ENCODE measurements at places on chromosomes 6 and 20.
A peak's percentile ranks its signal among the peaks of the same experiment; 100 is the strongest.

DNA sequence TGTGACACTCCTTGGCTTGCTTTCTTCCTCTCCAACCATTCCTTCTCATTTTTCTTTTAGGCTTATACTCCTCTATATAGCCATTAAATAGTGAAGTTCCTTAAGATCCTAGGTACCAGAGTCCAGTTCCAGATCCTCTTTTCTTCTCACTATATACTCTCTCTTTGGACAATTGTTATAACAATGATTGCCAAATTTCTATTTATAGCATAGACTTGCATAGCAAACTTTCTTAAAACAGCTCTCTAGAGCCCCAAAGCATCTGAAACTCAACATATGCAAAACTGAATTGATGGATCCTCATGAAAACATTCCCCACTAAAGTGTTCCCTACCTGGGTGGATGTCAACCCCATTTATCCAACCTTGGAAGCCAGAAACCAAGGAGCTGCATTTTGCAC lies 13.4 kb downstream of the PHIP start:
- no peak for DNase-seq

- no peak for DNase-seq
These were observed 930.5 kb upstream of the FLRT3 start for GRCh38 chr20:15267935-15268334.

GRCh38 chr6:160088069-160088783 lies 33.4 kb upstream of the SLC22A1 start:
- DNase-seq: peak; percentile 76

GRCh38 chr20:25054995-25055629 lies 2.8 kb downstream of the ACSS1 start:
- no peak for DNase-seq

DNA sequence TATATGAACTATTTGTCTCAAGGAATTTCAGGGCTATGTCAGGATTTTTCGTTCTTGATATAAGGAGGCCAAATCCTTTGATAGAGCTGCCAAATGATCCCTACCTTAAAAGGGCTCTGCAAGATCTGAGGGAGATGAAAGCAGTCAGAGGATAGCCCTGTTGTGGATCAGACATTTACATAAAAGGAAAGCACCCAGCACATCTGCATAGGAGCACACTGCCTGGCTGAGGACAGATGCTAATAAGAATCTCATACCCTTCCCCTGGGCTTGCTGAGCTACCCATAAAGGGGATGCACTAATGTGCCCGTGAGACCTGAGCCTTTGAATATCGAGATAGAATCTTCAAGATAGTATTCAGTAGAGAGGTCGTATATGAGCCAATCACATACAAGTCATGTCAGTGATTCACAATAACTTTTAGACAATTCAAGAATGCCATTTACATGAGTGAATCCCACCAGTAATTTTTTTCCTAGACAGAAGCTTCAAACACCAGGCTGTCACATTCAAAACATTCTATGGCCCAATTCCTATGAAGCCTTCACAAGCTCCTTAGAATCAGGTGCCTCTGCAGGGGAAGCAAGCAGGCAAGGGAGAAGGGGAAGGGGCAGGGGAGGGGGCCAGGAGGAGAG lies 71.1 kb downstream of the STMND1 start:
- DNase-seq: no peak

- no peak for DNase-seq
These were observed 42.2 kb downstream of the C6orf132 start for GRCh38 chr6:42100029-42100901.

- DNase-seq: peak; percentile 67
These were observed 47.5 kb downstream of the DSTN start for GRCh38 chr20:17617212-17617867.

DNA sequence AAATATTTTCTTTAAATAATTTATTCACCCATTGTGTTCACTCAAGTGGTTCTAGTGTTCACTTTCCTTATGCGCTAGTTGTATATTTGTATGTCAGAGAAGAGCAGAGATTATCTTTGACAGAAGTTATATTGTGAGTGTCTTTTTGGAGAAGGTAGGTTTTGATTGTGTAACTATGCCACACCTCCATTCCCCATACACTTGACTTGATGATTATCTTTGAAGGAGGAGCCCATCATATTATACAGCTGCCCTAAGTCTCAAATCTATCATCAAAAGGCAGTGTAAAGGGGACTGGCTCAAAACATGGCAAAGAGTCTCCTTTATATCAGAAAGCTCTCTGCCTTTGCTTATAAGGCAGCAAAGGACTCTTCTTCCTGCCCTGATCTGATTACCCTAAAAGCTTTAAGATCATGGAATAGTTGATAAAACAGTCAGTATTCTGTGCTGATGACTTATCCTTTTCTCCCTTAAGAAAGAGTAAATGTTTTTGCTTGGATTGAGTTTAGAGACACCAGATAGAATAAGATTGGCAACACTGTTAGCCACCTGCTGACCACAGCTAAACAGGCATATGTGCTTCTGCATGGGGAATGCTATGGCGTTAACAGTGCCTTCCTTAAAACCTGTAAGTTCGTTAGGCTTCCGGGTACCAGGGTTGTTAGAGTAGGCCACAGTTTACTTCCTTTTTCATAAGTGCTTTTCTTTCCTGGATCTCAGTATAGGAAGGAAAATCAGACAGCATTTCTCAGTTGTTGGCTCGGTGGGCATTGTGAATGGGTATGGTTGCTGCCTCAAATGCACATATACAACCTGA lies 22.6 kb downstream of the TOP1 start:
- peak; percentile 13 for DNase-seq

- DNase-seq: no peak
These were observed 790.2 kb downstream of the DHX35 start for GRCh38 chr20:39752262-39752876.

DNA sequence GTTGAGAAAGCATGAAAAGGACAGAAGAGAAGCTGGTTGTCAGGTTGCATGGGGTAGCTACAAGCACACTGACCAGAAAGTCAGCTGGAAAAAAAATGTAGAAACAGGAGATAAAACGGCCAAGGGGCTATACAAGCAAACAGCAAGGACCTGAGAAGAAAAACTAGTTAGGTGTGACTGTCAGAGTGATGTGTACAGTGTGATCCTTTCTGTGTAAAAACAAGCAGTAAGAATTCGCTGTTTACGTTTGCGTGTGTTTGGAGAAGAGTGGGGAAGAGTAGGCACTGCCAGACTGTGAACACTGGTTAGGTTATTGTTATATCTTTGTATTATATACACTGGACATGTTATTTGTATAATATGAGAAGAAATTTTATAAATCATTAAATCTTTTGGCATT lies 28.1 kb downstream of the PTPN1 start:
- DNase-seq: no peak

DNA sequence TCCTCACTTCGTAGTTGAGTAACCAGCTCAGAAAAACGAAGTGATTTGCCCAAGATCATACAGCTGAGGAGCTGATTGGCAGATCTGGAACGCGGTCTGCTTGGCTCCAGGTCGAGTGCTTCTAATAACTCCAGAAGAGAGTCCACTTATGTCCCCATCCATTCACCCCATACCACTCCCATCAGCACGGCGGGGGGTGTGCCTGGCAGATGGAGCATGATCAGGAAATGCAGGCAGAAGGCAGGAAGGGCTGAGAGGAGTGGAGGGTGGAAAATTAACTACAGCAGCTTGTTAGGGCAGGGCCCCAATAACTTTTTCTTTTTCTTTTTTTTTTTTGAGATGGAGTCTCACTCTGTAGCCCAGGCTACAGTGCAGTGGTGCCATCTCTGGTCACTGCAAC lies 15.0 kb downstream of the FITM2 start:
- DNase-seq: no peak

- no peak for DNase-seq
These were observed 156.4 kb upstream of the PDE10A start for GRCh38 chr6:165819394-165819793.

DNA sequence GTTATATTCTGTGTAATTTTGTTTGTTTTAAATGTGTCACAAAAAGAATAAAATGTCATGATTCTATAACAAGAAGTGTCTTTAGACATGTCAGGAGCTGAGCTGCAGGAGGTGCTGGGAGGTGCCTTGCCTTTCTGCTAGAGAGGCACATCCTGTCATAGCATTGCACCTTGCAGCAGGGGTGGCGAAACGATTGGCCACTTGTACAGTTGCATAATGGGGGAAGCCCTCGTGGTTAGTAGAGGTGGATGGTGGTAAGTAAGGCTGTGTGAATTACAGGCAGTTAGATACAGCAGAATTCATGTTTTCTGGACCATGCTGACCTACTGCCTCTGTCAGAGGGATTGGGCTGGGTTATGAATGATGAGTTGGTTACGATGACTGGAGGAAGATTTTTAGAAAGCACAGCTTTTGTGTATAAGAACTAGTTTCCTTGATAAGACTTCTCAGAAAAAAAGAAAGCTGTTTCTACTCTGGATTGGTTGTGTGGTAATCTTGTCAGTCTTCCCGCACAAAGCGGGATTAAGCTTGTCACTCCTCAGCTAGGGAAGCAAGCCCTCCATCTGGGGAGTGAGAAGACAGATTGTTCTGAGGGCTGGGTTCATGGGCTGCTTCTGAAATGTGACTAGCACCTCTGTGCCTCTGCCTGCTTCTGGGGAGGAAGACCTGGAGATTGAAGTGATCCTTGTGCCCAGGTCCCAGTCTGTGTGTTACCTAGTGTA lies 74.9 kb downstream of the FOXO3 start:
- DNase-seq: no peak

DNA sequence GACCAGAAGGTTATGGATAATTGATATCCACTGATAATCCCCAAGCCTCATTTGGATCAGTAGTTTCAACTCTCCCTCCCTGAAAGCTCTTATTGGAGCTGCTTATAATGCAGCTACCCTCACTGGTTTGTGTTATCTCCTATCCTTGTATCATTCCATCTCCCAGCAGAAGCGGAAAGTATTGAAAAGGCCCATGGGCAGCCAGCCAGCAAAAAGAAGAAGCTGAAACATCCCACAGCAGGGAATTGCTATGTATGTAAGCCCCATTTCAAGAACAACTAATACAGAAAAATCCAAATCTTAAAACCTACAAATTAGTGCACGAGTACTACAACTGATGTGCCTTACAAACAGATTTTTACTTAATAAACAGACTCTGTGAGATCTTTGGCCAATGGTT lies 269.0 kb upstream of the ECI2 start:
- no peak for DNase-seq

DNA sequence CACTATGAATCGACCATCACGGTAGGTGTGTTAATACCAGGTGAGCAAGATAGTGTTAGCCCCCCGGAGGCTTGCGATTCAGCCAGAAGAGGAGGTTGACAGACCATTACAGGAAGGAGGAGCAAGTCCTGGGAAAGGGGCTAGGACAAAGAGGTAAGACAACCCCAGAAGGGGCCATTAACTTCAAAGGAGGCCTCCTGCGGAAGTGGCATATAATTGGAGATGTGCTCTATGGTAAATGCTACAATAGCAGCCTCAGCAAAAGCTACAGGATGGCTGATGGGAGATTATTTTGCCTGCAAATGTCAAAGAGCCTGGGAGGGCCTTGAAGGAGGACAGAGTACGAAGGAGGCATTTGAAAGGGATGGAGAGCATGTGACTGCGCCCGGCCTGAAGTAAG lies 108.6 kb upstream of the CITED2 start:
- DNase-seq: no peak

GRCh38 chr20:40633123-40633850 lies 55.7 kb downstream of the MAFB start:
- no peak for DNase-seq

- DNase-seq: no peak
These were observed 119.1 kb upstream of the SLC2A12 start for GRCh38 chr6:134171517-134171916.

- no peak for DNase-seq
These were observed 38.4 kb downstream of the CDC5L start for GRCh38 chr6:44425951-44426350.

- DNase-seq: peak; percentile 96
These were observed 9.9 kb downstream of the BCL2L1 start for GRCh38 chr20:31712564-31713311.

DNA sequence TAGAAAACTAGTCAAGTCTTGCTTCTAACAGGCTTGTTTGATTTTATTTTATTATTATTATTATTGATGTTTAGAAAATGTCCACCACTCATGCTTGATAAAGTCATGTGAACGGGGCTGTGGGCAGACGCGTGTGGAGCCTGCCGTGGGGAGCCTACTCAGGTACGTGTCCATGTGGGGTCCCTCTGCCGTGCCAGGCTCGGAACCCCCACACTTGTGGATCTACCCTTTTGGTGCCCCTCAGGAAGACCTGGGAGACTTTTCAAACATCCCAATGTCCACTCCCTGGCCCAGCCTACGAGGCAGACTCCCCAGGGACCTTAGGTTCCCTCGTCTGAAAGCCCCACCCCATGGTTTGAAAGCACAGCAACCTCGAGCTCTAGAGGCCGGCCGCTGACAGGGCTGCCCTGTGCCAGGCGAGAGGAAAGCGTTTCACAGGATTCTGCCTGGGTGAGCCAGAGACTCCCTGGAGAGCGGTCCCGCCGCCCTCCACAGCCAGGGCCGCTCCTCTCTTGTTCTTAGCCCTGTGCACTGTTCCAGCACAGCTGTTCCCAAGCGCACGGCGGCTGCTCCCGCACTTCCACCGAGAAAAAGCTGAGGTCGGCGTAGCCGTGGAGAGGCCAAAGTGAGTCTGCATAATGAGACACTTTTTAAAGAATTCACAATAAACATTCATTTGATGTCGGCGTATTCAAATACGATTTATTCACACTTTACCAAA lies 249.7 kb downstream of the TTLL2 start:
- no peak for DNase-seq

DNA sequence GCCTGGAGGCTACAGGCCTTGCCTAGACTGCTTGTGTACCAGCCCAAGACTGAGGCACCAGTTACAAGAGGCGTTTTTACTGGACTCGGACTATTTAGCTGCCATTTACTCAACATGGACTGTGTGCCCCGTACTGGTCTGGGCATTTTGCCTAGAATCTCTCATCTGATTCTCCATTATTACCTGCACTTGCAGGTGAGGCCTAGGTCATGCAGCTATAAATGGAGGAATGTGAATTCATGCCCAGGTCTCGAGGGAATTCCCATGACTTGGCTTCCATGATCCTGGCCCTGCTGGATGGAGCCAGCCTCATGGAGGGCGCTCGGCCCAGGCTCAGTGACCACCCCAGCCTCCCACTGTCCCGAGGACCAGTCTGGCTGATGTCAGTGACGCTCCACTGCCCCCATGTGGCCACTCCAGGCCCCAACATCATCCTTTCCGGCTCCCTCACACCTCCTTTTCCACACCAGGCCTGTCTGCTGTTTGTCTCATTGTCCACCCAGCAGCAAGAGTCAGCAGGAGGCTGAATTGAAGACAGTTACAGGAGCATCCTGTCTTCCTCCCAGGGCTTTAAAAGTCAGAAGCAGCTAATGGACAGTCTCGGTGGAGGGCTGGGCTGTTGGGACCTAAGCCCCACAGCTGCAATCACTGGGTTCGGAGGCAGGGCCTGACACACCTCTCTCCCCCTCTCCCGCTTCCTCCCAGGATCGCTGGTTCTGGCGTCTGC lies 8.7 kb downstream of the MMP24OS start:
- DNase-seq: peak; percentile 65

- no peak for DNase-seq
These were observed 30.7 kb upstream of the MC3R start for GRCh38 chr20:56217829-56218228.

DNA sequence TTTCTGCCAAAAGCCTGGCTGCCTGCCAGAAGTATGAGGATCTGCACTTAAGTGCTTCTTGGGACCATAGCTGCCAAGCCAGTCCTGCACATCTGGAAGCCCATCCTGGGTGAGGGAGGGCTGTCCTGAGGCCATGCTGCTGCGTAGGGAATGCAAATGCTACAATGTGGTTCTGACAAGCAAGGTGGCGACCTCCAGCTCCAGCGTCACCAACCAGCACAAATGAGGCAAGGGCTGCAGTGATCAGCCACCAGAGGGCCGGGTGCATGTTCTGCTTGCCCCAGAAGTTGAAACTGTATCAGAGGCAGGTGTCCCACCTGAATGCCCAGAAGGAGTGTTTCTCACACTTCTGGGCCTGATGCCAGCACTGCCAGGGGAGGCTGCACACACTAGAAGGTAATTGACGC lies 99.1 kb upstream of the KCNQ5 start:
- no peak for DNase-seq

Data from Ammon's horn (tissue), 1 donor.